ENCODE measurements at places on chromosomes 2 and 18. TPM values are rescaled to one million over a fixed set of nuclear protein-coding genes. Genes with fewer than 3 reads are reported as not detected.

The FAM110C gene
- 10.6 TPM for polyA plus RNA-seq

GRCh38 chr2:84115173-84115857, 343.8 kb downstream of the SUCLG1 start:
- DNase-seq: no peak

DNA sequence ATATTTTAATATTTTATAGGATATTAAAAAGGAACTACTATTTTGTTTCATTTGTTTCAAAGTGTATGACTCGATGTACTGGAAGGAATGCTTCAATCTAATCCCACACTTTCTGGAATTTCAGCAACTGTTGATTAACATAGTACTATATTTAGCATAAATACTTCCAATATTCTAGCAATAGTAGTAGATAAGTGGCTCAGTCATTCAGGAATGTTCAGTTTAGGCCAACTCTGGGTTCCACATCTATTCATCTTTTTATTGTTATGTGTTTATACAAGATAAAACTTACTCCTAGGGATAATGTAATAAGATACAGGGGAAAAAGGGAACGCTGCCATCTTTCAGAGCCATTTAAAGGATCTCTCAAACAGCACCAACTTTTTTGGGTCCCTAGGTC, 22.3 kb upstream of the ORC2 start:
- no peak for DNase-seq

The CMPK2 gene
- polyA plus RNA-seq: 3.3 TPM

GRCh38 chr2:152861349-152861942, 143.0 kb downstream of the ARL6IP6 start:
- no peak for DNase-seq

DNA sequence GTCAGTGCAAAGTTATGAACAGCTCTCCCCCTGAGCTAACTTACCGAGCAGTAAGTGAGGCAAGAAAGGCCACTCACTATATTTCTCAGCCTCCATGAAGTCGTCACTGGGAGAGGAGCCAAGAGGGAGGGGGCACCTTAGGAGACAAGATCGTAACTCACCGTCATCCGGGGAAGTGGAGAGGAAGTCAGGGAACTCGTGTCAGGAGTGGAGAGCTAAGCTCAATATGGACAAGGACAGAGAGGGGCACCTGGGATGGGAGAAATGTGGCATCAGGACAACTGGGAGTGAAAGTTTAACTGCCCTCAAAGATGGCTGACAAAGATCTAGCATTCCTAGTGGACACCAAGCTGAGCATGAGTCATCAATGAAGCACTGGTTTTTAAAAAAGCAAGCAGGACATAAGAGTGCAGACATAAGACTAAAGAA, 37.1 kb downstream of the BCL11A start:
- no peak for DNase-seq

The CXCR4 gene
- polyA plus RNA-seq: 52.8 TPM

DNA sequence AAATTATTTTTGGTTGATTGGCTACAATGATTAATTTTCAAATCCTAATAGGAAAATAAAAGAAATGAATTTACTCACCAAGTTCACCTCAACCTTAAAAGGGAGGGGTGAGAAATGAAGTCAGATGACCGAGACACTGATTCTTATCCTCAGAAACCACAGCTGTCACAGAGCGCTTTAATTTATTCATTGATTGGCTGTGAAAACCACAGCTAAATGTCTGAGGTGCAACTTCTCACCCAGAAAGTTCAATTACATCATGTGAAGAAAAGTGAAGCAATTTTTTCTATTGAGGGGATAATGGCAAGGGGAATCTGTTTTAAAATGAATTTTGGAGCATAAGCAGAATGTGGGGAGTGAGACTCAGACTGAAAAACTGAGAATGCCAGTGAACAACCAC, 128.4 kb downstream of the RNF152 start:
- DNase-seq: no peak
